ENCODE measurements at places on chromosomes 13 and 19. TPM values are rescaled to one million over a fixed set of nuclear protein-coding genes. Genes with fewer than 3 reads are reported as not detected.

DNA sequence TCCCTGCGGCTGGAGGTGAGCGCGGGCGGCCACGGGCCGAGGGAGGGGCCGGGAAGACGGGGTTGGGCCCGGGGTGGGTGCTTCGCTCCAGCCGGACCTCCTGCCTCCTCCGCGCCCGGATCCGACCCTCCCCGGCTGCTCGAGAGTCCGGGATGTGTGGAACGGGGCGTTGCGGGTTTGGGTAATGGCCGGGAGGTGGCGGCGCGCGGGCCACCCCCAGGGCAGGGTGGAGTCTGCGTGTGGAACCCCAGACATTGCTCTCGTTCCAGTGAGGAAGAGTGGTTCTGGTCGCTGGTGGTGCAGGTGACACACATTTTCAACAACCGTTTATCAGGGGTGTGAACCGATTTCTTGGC lies 38.8 kb downstream of the ARHGEF7 start:
- H3K27ac ChIP-seq = peak overlapping the region; percentile 98
- peaks cover 77% of the 10 kb centered on the region for H3K4me1 ChIP-seq
- peak overlapping the region; percentile 93 for H3K4me3 ChIP-seq
- no peaks in the 10 kb centered on the region for H3K36me3 ChIP-seq

- H3K4me3 ChIP-seq = peak overlapping the region; percentile 88
- no peaks in the 10 kb centered on the region for H3K36me3 ChIP-seq
- H3K27ac ChIP-seq = peak overlapping the region; percentile 86
- H3K27me3 ChIP-seq = no peaks in the 10 kb centered on the region
These were observed 19.3 kb upstream of the GATAD2A start for GRCh38 chr19:19385896-19386869.

DNA sequence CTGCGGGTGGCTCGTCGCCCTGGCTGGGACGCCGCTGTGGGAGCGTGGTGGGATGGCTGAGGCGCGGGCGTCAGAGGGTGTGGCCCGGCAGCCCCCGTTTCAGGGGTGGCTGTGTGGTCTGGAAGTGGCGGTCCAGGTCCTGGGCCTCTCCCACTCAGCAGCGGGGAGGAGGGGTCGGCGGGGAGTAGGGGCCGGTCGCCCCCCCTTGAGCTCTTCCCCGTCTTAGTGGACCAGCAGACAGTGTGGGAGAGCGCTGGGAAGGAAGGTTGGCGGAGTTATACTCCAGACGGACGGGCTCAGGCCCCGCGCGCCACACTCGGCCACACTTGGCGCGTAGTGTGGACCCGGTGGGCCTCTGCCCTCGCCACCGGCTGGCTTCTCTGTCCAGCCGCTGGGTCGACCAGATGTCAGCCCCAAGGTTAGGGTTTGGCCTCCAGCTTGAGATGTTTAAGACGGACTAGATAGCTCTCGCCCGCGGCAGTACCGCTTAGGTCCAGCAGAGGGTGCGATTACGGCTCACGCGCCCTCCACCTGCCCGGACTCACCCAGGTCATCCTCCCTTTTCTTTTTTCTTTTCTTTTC lies 21.7 kb upstream of the ZNF429 start:
- peak overlapping the region; percentile 63 for H3K4me3 ChIP-seq
- H3K27me3 ChIP-seq = no peaks in the 10 kb centered on the region
- no peaks in the 10 kb centered on the region for H3K36me3 ChIP-seq
- no peaks in the 10 kb centered on the region for H3K4me1 ChIP-seq
- DNase-seq = no peak

GRCh38 chr19:16668176-16668575 lies 7.2 kb downstream of the TMEM38A start:
- no peak for DNase-seq
- H3K4me3 ChIP-seq = no peak overlapping the region
- peaks cover 3% of the 10 kb centered on the region for H3K4me1 ChIP-seq

Gene SERPINE3
- not detected for total RNA-seq

GRCh38 chr19:45113628-45114027 lies 20.6 kb downstream of the PPP1R37 start:
- no peak overlapping the region for H3K27ac ChIP-seq
- H3K4me3 ChIP-seq = no peak overlapping the region
- no peaks in the 10 kb centered on the region for H3K27me3 ChIP-seq
- no peaks in the 10 kb centered on the region for H3K4me1 ChIP-seq
- H3K36me3 ChIP-seq = no peaks in the 10 kb centered on the region

DNA sequence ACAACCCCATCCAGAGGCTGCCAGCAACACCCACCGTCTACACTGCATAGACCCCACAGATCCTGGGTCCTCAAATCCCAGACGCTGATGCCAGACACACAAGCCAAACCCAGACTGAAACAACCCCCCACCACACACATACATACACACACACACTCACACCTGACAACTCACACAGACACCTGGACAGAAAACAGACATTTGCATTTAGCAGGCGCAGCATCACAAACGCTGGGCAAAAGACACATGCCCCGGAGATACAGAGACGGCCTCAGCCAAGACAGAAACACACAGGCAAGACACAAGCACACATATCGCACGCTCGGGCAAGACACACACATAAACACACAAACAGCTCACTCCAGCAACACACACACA lies 1.3 kb downstream of the BBC3 start:
- H3K36me3 ChIP-seq = no peaks in the 10 kb centered on the region
- H3K27ac ChIP-seq = peak overlapping the region; percentile 100
- no peaks in the 10 kb centered on the region for H3K27me3 ChIP-seq
- H3K4me3 ChIP-seq = peak overlapping the region; percentile 97
- no peak for DNase-seq
- peaks cover 58% of the 10 kb centered on the region for H3K4me1 ChIP-seq

GRCh38 chr13:48159401-48159800 lies 64.5 kb upstream of the MED4 start:
- no peak overlapping the region for H3K27ac ChIP-seq
- peaks cover 6% of the 10 kb centered on the region for H3K4me1 ChIP-seq
- no peaks in the 10 kb centered on the region for H3K36me3 ChIP-seq
- no peak for DNase-seq

DNA sequence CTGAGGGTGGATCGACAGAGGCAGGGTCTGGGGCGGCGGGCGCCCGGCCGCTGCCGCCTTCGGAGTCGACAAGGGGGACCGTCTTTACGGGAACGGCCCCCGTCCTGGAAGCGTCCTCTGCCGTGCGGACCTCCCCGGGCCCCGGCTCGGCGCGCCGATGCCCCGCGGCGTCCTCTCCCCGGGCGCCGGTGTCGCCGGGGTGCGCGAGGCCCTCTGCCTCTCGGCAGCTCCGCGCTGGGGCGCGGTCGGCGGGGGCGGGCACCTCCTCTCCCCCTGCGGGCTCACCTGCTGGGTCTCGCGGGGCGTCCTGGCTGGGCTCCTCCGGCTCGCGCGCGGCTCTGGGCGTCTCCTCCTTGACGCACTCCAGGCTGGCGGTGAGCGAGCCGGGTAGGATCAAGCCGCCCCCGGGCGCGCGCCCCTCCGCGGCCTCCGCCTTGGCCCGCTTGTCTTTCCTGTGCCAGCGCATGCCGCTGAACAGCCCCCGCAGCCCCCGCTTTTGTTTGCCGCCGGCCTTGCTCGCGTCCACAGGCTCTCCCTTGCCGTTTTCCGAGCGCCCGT lies 1.5 kb downstream of the AMER2 start:
- DNase-seq = no peak
- H3K27me3 ChIP-seq = peaks cover 6% of the 10 kb centered on the region
- no peaks in the 10 kb centered on the region for H3K36me3 ChIP-seq

Gene CGB8
- not detected for total RNA-seq

Gene ZNF135
- 7.6 TPM for total RNA-seq

DNA sequence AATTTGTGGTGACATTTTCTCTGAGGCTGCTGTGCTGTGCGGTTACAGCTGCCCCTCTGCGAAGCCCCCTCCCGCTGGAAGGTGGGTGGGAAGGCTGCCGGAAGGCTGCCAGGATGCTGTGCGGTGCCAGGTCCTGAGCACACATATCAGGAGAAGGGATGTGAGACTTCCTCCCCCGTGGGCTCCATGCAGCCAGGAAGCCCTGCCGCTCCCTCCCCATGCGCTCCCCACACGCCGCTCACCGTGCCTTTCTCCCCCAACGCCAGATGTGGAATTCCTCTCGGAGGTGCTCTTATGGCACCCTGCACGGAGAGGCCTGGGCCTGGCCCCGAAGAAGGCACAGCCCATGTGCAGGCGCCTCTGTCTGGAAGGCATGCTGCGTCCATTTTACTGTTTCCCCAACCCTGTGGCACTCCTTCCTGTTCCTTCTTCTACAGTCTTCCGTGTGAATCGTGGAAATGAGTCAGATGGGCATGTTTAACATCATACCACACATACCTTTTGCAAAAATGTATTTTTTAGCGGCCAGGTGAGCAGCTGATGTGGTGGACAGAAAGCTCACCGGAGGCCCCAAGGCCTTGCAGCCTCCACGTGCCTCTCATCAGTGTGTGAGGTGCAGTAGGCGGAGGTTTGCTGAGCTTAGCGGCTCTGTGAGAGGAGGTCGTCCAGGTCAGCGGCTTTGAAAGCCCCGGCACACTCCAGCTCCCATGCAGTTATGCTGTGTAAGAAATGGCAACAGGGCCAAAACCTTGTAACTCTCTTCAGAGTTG lies 88.0 kb downstream of the ATP11A start:
- no peaks in the 10 kb centered on the region for H3K36me3 ChIP-seq
- H3K4me3 ChIP-seq = no peak overlapping the region
- H3K4me1 ChIP-seq = no peaks in the 10 kb centered on the region
- H3K27me3 ChIP-seq = no peaks in the 10 kb centered on the region

GRCh38 chr19:41801031-41801430 lies 4.6 kb downstream of the CEACAM3 start:
- no peaks in the 10 kb centered on the region for H3K4me1 ChIP-seq
- H3K36me3 ChIP-seq = no peaks in the 10 kb centered on the region
- no peak overlapping the region for H3K4me3 ChIP-seq
- no peak for DNase-seq
- no peaks in the 10 kb centered on the region for H3K27me3 ChIP-seq
- no peak overlapping the region for H3K27ac ChIP-seq

Gene BLOC1S3
- total RNA-seq = 20.7 TPM

Gene KLF1
- total RNA-seq = not detected

DNA sequence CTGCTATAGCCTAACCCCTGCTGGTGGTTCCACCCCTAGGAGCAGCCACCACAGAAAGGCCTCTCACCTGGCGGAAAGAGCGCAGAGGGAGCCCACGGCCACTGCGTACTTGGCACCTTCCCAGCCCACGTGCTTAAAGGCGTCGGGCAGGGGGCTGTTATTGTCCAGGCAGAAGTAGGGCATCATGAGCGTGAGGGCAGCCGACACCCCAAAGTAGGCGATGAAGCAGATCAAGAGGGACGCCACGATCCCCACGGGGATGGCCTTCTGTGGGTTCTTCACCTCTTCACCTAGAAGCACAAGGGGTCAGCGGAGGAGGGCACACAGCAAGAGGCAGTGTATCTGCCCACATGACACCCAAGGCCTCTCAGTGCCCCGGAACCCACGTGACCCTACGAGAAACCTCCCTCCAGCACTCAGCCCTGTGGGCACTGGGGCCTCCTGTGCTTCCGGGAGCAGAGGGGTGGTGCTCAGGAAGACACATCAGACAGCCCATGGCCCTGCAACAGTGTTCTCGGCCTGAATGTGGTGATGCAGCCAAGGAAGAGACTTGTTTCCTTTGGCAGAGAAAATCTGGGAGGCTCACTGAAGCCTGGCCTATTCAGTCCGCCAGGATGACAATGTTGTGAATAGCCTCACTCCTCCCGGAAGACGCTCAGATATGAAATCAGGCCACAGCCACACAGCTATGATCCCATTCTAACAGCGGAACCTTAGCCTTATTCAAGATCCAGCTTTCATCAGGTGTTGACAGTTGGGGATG lies 72.1 kb downstream of the SLC7A1 start:
- peaks cover 31% of the 10 kb centered on the region for H3K36me3 ChIP-seq
- peaks cover 27% of the 10 kb centered on the region for H3K4me1 ChIP-seq
- no peaks in the 10 kb centered on the region for H3K27me3 ChIP-seq

DNA sequence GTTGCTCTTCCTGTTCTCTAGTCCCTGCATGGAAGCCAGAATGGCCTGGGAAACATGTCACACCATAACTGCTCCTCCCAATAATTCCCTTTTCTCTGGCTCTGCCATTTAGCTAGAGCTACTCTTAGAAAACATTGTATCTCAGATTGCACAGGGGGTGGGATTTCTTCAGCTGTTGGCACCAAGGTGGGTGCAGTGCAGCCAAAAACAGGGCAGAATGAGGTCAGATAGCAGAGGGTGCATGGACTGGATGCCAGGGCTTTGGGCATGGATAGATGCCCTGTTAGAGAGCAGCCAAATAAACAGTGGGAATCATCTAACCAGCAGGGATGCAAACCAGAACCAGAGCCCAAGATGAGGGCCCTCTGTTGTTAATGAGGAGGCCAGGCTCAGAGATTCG lies 4.9 kb upstream of the AMER2 start:
- no peaks in the 10 kb centered on the region for H3K27me3 ChIP-seq
- no peak overlapping the region for H3K4me3 ChIP-seq
- DNase-seq = no peak
- no peaks in the 10 kb centered on the region for H3K36me3 ChIP-seq

Gene CASP14
- total RNA-seq = 0.54 TPM

DNA sequence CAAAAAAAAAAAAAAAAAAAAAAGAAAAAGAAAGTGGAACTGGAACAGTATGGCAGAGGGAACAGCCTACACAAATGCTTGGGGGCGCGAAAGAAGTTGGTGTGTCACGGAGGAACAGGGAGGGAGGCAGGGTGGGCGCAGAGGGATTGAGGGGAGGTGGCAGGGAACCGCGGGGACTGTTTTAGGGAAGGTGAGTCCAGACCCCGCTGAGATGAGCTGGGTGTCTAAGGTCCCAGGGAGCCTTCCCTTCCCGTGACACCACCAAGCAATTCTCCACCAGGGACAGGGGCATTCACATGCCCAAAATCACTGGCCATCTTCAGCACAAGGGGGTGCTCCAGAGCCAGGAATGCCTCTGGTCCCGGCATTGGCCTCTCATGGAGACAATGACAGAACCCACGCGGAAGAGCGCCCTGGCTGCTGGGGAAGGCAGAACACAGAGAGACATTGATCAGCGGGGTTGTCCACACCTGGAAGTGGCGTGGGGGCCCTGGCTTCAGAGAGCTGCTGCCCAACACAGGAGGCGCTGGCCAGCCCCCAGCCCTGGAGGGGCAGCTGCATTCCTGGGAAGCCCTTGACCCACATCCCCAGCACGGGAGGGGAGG lies 6.9 kb downstream of the PEAK3 start:
- H3K27me3 ChIP-seq = no peaks in the 10 kb centered on the region
- H3K4me1 ChIP-seq = peaks cover 48% of the 10 kb centered on the region
- no peak overlapping the region for H3K4me3 ChIP-seq
- H3K36me3 ChIP-seq = peaks cover 20% of the 10 kb centered on the region
- no peak overlapping the region for H3K27ac ChIP-seq
- no peak for DNase-seq

Gene CYP2B6
- not detected for total RNA-seq

DNA sequence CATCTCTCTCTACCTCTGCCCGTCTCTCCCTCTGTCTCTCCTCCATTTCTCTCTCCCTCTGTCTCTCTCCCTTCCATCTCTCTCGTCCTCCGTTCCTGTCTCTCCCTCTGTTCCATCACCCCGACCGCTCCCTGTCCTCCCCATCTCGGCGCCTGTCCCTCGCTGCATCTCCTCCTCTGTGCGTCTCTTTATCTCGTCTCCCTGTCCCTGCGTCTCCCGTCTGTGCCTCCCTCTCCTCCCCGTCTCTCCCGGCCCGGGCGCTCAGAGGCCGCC lies 4.6 kb downstream of the GRIN2D start:
- H3K4me3 ChIP-seq = peak overlapping the region; percentile 66
- H3K36me3 ChIP-seq = no peaks in the 10 kb centered on the region
- peaks cover 17% of the 10 kb centered on the region for H3K27me3 ChIP-seq
- H3K27ac ChIP-seq = no peak overlapping the region

GRCh38 chr13:20567881-20568528 lies 1.0 kb downstream of the IFT88 start:
- H3K36me3 ChIP-seq = no peaks in the 10 kb centered on the region
- peak overlapping the region; percentile 91 for H3K27ac ChIP-seq
- no peak for DNase-seq

Measured in thoracic aorta (tissue), 2 donors.